ENCODE measurements at places on chromosomes 1 and 21.

DNA sequence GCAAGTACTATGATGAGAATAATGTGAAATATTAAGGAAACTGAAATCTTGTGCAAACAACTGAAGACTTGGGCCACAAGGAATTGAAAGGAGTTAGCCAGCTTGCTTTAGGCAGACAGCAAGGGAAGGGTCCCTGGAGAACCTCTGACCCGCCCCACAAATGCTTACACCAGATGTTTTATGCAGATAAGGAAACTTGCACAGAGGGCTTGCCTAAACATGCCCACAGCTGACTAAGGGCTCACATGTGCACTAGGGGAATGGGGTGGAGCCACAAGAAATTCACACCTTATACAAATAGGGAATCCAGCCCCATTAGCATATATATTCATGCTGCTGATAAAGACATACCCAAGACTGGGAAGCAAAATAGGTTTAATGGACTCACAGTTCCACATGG is 86.1 kb upstream of the CYYR1 start:
- no peak for DNase-seq

DNA sequence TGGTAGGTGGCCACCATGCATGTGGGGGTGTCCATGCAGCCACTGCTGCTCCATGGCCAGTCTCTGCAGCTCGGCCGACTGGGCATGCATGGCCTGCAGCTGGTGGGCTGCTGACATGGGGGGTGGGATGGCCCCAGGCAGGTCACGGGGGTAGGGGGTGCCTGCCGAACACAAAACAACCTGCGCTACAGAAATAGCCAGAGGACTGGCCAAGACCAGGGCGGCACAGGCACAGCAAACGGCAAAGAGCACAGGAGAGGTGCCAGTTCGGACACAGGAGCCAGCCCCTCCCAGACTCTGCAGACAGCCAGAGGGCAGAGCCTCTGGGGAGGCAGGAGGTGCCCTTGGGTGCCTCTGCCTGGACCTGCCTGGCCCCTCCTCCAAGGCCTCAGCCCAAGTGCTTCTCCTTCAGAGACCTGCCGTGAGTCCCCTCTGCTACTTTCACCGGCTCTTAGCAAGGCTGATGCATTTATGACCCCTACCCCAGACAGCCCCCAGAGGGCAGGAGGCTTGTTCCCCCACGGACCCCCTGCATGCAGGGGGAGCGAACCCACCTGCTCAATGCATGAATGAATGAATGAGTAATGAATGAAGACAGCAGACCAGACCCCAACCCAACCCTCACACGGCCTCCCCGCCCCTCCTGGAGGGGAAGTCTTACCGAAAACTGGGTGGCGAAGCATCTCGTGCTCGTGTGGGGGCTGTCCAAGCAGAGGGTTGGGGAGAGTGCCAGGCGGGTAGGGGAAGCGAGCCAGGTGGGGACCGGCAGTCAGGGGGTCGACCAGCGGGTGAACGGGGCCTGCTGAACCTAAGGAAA is 37.7 kb downstream of the SLC45A1 start:
- DNase-seq: no peak

DNA sequence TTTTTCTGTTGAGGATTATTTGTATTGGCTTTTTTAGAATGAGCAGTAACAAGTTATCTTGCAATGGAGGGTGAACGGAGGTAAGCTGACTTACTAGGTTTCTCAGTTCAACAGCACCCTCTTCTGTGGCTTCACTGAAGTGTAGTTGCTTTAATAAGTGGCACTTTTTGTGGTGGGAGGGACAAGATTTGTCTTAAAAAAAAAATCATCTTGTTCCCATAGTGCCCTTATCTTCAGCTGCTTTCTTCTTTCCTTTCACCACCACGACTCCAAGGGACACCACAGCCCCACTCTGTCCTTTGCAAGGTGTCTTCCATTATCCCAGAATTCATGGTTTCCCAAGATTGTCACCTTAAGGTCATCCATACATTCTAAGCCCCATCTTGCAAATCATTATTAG is 92.9 kb downstream of the PIGK start:
- DNase-seq: peak; percentile 10

GRCh38 chr1:28002600-28002999 is 42.8 kb downstream of the XKR8 start:
- no peak for DNase-seq

GRCh38 chr1:19317126-19317910 is 5.2 kb downstream of the SLC66A1 start:
- DNase-seq: no peak

- DNase-seq: no peak
Observed at GRCh38 chr1:27402349-27402754, 9.9 kb downstream of the GPR3 start.

DNA sequence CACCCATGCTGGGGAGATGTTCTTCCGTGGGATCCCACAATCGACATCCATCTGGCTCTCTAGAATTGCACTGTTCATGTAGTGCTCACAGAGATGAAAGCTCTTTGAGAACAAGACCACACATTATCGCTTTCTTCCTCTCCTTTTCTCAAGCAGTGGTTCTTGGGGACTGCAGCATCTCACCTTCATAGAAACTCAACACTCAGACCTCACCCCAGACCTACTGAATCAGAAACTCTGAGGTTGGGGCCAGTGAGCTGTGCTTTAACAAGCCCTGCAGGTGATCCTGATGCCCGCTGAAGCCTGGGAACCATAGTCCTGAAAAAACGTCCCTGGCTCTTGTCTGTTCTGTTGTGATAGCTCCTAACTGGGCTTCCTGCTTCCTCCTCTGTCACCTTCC is 251.3 kb upstream of the FGGY start:
- DNase-seq: no peak

DNA sequence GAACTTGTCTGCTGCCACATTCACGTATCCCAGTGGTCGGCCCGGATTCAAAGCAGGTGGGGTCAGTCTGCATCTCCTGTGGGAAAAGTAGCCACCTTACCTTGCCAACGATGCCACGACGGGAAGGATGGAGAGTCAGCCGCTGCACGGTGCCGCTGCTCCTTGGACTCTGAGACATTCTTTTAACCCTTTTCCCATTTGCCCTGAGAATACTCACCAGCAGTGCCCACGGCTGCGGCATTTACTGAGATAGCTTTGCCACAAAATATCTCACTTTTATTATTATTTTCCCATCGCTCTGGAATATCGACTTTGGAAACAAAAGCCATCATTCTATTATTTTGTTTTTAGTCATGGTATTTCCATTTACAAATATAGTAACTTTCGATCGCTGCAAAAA is 15.3 kb upstream of the TTC34 start:
- no peak for DNase-seq

GRCh38 chr1:181251001-181251712 is 162.7 kb downstream of the IER5 start:
- no peak for DNase-seq
